CD4-positive, alpha-beta T cell treated with Interleukin-4 for 1 hour (primary cell): ENCODE measurements at places on chromosomes 11 and 22.

DNA sequence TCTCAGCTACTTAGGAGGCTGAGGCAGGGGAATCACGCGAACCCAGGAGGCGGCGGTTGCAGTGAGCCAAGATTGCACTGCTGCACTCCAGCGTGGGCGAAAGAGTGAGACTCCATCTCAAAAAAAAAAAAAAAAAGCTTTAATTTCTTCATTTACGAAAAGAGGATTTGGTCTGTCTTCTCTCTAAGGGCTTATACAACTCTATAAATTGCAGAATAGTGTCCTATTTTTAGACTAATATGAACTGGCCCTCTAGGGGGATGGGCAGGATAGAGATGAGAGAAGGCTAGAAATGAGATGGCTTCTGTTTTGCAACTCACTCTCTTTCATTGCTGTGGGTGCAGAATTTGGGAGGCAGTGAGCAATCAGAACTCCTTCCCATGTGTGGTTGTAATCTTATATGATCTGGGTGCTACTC lies 11.3 kb downstream of the MAML2 start:
- DNase-seq: no peak

DNA sequence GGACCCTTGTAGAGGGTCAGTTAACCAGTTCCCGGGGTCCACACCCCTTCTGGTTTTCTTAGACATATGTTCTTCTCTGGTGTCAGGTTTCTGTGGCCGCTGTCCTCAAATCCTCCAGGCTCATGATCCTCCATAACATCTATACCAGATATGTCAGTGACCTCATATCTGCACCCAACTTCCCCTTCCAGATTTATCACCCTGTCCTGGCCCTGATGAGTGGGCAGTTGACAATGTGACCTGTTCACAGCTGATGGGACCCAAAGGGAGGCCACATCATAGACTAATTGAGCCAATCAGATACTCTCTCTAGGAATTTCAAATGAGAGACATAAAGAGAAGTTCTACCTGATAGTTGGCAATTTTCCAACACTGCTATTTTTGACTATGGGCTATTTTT lies 5.1 kb downstream of the DKK3 start:
- no peak for DNase-seq

GRCh38 chr11:41786087-41786486 lies 326.6 kb upstream of the LRRC4C start:
- no peak for DNase-seq

GRCh38 chr11:131609921-131610320 lies 239.5 kb downstream of the NTM start:
- no peak for DNase-seq

DNA sequence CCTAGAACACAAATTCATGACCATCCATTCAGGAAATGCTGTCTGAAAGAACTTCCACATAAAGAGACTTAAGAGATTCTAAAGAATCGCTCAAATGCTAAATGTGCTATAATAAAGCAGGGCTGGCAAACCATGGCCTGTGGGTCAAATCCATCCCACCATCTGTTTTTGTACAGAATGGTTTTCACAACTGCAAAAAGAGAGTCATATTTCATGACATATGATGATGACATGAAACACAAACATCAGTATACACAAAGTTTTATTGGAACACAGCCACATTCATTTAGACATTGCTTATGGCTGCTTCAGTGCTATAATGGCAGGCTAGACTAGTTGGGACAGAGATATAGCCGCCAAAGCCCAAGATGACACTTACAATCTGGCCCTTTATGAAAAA lies 85.1 kb downstream of the RRAS2 start:
- no peak for DNase-seq

DNA sequence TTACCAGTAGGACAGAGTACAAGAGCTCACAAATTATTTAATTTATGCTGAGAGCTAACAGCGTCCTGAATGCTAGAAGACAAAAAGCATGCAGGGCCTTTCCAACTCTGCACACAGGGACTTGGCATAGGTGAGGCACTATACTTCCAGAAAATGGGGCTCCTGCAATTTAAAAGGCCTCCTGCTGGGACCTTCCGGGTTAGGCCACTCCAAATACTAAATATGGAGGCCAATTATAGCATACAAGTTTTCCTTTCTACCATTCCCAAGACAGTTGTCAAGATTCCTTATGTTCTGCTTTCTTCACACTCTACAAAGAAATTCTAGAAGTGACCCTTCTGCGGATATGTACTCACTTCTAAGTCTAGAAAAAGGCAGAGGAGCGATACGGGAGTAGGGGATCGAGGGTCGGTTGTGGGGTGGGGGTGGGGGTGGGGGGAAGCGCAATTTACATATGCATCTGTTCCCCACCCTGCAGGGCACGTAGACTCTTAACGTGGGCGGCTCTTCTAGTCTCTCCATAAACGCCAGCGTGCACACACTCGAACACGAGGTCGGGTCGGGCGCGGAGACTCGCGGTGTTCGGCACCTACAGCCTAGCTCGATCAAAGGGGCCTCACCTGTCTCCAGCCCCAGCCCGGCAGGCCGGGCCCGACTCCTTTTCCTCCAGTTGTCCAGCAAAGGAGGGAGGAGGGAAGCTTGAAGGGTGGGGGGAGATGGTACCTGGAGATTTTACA lies 728 bp downstream of the DCUN1D5 start:
- peak; percentile 21 for DNase-seq

- no peak for DNase-seq
Observed at GRCh38 chr11:34614344-34615104, 6.4 kb upstream of the EHF start.

DNA sequence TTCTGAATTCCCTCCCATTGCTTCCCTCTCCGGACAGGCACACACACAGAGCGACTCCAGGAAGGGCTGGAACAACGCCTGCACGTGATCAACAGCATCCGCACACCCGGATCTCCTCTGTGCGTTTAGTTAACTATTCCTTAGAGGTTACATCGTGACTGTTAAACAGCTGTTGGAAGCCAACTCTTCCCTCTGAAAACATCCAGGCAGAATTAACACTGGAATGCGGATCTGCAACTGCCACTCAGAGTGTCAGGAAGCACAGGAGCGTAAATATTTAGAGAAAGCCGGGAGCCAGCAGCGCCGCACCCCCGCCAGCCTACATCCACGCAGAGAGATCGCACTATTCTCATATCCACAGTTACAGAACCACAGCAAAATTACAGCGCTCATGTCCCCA lies 46.2 kb downstream of the SHANK2 start:
- DNase-seq: no peak
